ENCODE measurements at places on chromosomes 1 and 21.
A peak's percentile ranks its signal among the peaks of the same experiment; 100 is the strongest.

DNA sequence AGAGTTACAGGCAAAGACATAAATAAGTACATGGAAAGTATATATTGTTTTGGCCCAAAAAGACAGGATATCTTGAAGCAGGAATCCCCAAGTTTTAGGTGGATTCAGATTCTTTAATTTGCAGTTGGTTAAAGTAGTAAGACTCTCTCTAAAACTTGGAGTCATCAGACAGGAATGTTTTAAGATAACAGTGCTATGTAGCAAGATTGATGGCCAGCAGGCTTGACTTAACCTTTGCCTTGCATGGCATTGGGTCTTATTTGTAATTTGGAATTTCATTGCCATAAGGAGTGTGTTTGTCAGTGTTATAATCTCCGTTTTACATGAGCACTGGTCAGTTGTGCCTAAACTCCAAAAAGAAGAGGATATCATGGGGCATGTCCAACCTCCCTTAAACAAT lies 727.6 kb upstream of the CHRM3 start:
- no peaks in the 10 kb centered on the region for H3K27me3 ChIP-seq
- no peak overlapping the region for H3K4me3 ChIP-seq
- no peak overlapping the region for H3K27ac ChIP-seq
- DNase-seq = no peak
- no peaks in the 10 kb centered on the region for H3K36me3 ChIP-seq
- no peaks in the 10 kb centered on the region for H3K4me1 ChIP-seq

GRCh38 chr21:39006571-39007311 lies 176.5 kb downstream of the PSMG1 start:
- H3K4me3 ChIP-seq = no peak overlapping the region
- H3K27ac ChIP-seq = peak overlapping the region; percentile 44
- no peak for DNase-seq
- H3K36me3 ChIP-seq = no peaks in the 10 kb centered on the region
- no peaks in the 10 kb centered on the region for H3K27me3 ChIP-seq

GRCh38 chr1:110245876-110246620 lies 35.9 kb downstream of the KCNC4 start:
- peaks cover 2% of the 10 kb centered on the region for H3K4me1 ChIP-seq
- H3K4me3 ChIP-seq = no peak overlapping the region
- no peaks in the 10 kb centered on the region for H3K27me3 ChIP-seq
- no peaks in the 10 kb centered on the region for H3K36me3 ChIP-seq

GRCh38 chr21:42563686-42564085 lies 50.0 kb downstream of the SLC37A1 start:
- H3K4me1 ChIP-seq = no peaks in the 10 kb centered on the region

DNA sequence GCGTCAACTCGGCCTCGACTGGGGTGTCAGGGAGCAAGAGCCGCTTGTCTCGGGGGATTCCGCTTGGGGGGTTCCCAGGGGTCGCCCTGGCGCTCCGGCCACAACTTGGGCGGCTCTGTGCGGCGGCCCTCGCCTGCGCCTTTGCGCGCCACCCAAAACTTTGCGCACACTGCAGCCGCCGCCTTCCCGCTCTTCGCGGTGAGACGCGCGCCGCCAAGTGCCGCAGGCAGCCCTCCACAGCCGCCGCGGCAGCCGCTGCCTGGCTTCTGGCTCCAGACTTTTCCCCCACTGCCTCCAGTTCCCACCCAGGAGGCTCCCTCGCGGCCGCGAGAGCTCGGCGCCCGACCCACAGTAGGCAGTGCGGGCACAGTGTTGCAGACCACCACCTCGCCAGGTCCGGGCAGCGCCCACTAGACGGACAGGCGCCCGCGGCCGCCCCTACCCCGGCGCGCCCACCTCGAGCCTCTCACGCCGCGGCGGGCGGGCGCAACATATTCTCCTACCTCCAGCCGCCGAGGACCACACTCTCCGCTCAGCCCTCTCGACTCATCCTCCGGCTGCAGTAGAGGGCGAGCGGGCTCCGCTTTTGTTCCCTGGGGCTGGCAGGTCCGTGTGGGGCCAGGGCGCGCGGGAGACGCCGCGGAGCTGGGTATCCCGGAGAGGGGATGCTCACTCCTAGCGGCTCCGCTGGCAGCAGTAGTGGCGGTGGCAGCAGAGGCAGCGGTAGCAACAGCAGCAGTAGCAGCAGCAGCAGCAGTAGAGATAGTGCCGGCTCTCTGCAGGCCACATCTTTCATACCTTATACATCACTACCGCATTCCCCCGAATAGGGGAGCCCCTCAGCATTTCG lies 296.6 kb downstream of the OMA1 start:
- H3K4me1 ChIP-seq = peaks cover 3% of the 10 kb centered on the region
- H3K4me3 ChIP-seq = peak overlapping the region; percentile 49
- no peak overlapping the region for H3K27ac ChIP-seq
- no peaks in the 10 kb centered on the region for H3K36me3 ChIP-seq
- peaks cover 5% of the 10 kb centered on the region for H3K27me3 ChIP-seq

Measured in liver (tissue), 10 donors.